ENCODE measurements at places on chromosomes 12 and 14.

DNA sequence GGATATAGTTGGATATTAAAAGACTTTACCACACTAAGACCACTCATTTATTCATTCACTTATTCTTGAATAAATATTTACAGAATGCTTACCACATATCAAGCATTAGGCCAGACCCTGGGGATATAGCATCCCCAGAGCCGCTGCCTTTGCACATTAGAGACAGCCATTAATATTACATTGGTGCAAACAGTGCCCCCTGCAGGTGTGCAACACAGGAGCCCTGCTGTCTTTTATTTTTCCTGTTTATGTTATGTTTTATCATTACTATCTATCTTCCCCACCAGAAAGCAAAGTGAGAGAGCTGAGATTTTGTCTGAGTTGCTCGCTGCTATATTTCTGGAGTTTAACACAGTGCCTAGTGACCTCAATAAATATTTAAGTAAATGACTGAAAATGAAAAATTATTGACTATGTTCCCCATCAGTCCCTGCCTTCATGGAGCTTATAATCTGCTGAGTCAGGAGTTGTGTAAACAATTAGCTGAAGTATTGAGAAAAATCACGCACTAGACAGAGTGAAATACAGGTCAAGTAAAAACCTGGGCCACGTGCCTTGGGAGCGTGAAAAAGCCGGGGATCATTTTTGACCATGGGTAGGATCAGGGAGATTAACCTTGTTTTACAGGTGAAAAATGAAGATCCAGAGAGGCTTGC is 301.6 kb downstream of the PCNX1 start:
- no peak for DNase-seq

- DNase-seq, result no peak
Observed at GRCh38 chr12:4771172-4771959, 51.2 kb downstream of the GALNT8 start.

GRCh38 chr12:109517619-109518018 is 40.2 kb downstream of the UBE3B start:
- no peak for DNase-seq

DNA sequence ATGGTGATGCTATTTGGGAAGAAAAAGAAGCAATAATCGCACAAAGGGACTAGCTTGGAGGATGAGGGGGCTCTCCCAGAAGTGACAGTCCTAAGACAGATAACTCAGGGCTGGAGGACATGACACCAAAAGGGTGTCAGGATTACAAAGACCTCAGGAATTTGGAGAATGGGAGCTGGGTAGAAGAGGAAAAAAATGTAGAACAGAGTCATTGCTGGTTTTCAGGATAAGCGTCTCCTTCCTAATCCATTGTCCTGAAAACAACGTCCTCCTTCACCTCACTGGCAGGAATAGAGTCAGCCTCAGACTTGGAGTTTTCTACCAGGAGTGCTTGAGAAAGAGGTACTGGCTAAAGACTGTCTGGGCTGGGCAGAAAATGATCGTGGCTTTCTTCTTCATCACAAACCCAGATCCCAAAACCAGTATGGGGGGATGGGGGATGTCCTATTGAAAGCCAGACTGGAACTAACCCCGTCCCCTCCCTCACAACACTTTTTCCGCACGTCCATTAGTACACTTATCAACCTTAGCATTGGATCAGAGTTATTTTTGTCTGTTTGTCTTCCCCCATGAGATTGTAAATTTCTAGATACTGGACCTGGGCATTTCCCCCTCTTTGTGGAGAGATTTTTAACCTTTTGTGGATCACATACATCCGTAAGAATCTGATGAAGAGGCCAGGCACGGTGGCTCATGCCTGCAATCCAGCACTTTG is 14.3 kb downstream of the B4GALNT3 start:
- DNase-seq, result no peak

DNA sequence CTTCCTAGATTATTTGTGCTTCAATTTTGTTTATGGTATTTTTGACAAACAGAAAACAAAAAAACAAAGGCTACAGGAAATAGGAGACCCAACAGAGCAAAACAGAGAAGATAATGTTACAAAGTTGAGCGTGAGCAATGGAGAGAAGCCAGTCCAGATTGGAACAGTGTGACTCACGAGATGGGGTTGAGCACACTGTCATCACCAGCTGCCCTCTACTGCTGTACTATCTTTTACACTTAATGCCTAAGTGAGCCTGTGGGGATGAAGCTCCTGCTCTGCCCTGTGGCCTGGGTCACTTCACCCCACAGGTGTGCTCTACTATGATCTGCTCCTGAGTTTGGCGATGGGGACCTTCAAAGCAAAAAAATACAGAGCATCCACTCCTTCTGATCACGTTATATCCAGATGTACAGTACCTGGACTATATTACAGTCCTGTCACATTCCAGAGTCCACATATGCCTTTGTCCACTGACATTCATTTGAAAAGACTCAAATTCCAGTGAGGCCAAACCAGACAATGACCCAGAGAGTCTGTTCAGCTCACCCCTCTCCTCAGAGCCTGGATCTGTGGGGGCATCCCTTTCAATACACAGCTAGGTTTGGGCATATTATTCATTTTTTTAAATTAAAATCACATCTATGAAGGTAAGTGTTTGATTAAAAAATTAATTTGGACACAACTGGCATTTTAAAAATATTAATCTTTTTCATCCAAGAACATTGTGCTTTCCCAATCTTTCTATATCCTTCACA is 4.4 kb downstream of the IPO8 start:
- peak; percentile 41 for DNase-seq

- no peak for DNase-seq
Observed at GRCh38 chr14:102043251-102044025, 43.4 kb downstream of the HSP90AA1 start.

DNA sequence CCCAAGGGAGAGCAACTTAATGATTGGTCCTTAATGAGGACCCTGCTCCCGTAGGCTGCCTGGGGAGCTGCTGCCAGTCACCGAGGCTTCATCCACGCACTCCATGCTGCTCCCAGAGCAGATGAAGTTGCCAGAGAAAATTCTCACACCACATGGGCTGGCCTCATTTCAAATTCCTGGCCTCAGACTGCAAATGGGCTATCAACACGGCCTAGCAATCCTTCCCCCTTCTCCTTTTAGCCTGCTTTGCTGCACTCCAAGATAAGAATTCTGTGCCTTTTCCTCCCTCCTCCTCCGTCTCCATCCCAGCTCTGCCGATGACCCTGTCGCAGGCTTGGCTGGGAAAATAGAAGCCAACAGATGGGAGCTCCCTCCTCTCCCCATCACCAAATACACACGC is 10.8 kb upstream of the DGLUCY start:
- no peak for DNase-seq

- no peak for DNase-seq
Observed at GRCh38 chr12:107435520-107435919, 250.1 kb upstream of the PWP1 start.

GRCh38 chr14:104587641-104588040 is 8.1 kb downstream of the C14orf180 start:
- DNase-seq, result no peak

GRCh38 chr14:95910628-95911027 is 34.0 kb downstream of the TUNAR start:
- DNase-seq, result no peak

DNA sequence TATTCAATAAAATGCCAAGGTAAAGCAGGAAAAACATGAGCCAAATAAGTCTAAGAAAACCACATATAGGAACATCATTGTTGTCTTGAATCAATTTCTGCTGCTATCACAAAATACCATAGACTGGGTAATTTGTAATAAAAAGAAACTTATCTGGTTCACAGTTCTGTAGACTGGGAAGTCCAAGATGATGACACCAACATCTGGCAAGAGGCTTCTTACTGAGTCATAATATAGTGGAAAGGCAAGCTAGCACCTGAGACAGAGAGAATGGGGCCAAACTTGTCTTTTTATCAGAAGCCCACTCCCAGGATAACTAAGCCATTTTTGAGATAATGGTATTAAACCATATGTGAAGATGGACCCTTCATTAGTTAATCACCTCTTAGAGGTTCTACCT is 975.9 kb downstream of the FLRT2 start:
- DNase-seq, result no peak

GRCh38 chr12:56591126-56591525 is 39.0 kb downstream of the BAZ2A start:
- no peak for DNase-seq

DNA sequence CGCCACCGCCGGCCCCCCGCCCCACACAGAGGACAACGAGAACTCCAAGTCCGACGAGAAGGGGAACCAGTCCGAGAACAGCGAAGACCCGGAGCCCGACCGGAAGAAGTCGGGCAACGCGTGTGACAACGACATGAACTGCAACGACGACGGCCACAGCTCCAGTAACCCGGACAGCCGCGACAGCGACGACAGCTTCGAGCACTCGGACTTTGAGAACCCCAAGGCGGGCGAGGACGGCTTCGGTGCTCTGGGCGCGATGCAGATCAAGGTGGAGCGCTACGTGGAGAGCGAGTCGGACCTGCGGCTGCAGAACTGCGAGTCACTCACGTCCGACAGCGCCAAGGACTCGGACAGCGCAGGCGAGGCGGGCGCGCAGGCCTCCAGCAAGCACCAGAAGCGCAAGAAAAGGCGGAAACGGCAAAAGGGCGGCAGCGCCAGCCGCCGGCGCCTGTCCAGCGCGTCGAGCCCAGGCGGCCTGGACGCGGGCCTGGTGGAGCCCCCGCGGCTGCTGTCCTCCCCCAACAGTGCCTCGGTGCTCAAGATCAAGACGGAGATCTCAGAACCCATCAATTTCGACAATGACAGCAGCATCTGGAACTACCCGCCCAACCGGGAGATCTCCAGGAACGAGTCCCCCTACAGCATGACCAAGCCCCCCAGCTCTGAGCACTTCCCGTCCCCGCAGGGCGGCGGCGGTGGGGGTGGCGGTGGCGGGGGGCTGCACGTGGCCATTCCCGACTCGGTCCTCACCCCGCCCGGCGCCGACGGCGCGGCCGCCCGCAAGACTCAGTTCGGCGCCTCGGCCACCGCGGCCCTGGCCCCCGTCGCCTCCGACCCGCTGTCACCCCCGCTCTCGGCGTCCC is 150.9 kb downstream of the EGLN3 start:
- no peak for DNase-seq

DNA sequence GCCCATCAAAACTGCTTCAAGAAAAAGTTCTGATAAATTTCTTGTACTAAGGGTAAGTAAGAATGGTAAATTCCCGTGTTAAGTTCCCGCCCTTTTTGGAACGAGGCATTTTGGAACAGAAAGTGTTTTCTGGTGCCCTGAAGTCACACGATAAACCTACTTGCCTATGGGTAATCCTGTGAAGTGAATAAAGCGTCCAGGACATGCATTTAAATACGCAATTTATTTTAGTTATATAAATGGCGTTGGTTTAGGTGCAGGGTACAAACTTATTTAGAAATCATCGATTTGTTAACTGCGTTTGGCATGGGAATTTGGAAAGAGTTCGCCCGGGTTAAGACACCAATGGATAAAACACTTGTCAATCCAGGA is 715 bp upstream of the RAP1B start:
- DNase-seq, result no peak

DNA sequence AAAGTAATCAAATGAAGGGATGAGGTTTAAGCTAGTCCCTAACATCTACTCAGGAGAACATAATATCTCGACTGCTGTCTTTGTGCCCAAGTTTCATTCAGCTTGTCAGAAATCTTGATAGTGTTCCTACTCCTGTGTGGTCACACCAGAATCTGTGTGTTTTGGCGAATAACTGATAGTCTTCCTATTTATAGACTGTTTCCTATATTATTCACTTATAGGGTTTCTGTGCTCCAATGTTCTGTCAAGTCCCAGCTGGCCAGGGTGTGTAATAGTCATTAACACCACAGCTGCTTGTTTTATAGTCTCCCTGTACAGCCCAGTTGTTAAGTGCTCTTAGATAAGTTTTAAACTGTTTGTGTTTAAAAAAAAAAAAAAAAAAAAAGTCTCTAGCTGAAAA is 45.9 kb downstream of the GPR135 start:
- DNase-seq, result no peak

- DNase-seq, result peak; percentile 54
Observed at GRCh38 chr12:130761537-130762318, 45.6 kb upstream of the RIMBP2 start.

DNA sequence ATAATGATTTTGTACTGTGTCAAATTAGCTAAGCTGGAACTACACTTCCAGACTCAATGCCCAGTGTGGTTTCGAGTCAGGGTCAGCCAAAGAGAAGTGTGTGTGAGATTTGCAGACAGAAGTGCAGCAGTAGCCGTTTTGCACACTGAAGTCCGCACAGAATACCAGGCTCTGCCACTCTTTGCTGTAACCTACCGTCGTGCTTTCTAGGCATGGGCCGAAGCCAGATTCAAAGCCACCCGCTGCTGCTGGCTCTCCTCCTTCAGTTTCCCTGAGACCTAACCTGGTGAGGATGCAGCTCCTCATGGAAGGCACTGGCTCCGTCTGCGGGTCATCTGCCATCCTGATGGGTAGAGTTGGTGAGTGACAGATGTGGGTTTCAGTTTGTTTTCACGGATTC is 48.8 kb downstream of the LRTM2 start:
- DNase-seq, result no peak

DNA sequence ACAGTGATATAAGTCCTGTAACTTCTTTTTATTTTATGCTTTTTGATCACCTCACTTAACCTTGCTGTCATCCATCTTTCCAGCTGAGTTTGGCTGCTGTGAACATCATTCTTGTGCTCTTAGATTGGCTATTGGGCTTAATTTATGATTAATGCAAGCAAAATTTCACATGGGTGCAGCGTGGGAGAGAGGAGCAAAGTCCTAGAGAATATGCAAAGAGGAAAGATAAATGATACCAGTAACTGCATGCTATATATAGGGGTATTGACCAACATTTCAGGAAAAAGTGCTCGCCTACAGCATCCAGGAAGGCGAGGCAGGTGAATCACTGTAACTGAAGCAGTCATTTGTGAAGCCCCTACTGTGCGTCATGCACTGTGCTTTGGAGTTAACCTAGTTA is 153.1 kb downstream of the TMTC2 start:
- DNase-seq, result no peak

GRCh38 chr14:70330596-70330995 is 28.9 kb downstream of the COX16 start:
- DNase-seq, result no peak

GRCh38 chr14:61219256-61219655 is 61.9 kb downstream of the TMEM30B start:
- no peak for DNase-seq

- no peak for DNase-seq
Observed at GRCh38 chr12:12511021-12511783, 51.5 kb downstream of the DUSP16 start.

DNA sequence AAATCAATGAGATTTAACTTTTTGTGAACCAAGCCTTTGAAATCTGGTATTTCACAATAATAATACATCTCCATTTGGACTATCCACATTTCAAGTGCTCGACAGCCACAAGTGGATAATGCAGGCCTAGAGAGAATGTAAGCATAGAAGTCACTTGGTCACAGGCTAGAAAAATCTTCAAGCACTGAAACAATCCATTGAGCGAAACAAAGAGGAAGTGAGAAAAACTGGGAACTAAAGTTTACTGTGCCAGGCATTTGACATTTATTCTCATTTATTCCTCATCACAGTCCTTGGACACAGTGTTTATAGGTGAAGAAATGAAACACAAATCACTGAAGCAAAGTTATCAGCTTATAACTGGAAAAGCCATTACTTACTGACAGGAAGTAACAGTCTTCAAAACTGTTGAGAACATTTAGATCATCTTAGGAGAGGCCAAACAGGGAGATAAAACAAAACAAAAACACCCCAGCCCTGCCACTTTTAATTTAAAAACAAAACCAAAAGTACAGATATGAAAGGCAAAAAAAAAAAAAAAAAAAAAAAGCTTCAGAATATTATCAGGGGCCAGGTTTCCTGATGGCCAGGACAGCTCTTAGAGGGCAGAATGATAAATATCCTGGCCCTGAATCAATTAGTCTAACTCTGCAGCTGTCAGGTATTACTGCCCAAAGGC is 29.2 kb downstream of the GNS start:
- no peak for DNase-seq

Data from HepG2 (cell line).